ENCODE measurements at places on chromosomes 6 and 20.
A peak's percentile ranks its signal among the peaks of the same experiment; 100 is the strongest.

GRCh38 chr6:129709196-129709768 is 695 bp downstream of the ARHGAP18 start:
- no peak for DNase-seq

- DNase-seq: no peak
These were observed 45.3 kb upstream of the RIN2 start for GRCh38 chr20:19712721-19713260.

GRCh38 chr6:53979468-53980067 is 131.7 kb upstream of the MLIP start:
- peak; percentile 11 for DNase-seq

DNA sequence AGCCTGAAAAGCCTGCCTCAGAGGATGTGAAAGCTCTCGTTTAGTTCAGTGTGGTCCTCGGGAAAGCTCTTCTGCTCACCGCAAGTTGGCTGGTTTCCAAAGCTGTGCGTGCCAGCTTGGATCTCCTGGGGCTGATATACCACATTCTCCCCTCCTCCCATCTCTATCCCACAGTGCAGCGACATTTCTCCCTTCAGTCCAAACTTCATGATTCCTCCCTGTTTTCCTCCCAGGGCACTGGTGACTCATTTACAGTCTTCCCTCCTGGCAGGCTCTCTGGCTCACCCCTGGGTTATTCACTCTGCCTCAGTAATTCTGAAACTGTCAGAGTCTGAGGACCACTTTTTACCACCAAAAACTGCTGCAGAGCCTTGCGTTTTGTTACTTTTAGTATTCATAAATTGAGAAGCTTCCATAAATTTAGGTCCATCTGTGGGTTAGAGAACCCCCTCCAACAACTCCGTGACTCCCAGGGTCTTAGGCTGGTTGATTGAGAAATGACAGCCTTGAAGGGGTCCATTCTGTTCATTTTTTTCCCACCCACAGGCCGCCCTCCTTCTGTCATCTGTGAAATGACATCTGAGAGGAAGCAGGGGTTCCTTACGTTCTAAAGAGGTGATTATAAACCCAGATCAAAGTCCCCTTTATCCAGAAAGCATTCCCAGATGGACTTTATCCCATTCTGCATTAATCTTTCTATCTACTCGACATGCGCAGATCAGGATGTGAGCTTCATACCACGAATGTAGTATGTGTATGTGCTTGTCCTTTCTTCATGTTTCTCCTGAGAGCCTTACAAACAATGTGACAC is 6.1 kb downstream of the TRIM10 start:
- no peak for DNase-seq

GRCh38 chr6:111294374-111294967 is 188.5 kb downstream of the REV3L start:
- no peak for DNase-seq

- DNase-seq: no peak
These were observed 133.8 kb downstream of the SNX5 start for GRCh38 chr20:17834804-17835203.

- no peak for DNase-seq
These were observed 1279.8 kb downstream of the EPHA7 start for GRCh38 chr6:92139601-92140000.

- DNase-seq: no peak
These were observed 2.8 kb downstream of the EYA2 start for GRCh38 chr20:46897328-46897880.
